Large intestine (tissue), 12 donors: ENCODE measurements at places on chromosomes 12 and 14. TPM values are rescaled to one million over a fixed set of nuclear protein-coding genes. Genes with fewer than 3 reads are reported as not detected.

The PRICKLE1 gene
- 6.0 TPM for polyA plus RNA-seq

The INHBC gene
- polyA plus RNA-seq: 0.40 TPM

The CCDC197 gene
- not detected for polyA plus RNA-seq

The HSPB8 gene
- 8.4 TPM for polyA plus RNA-seq

The FBLN5 gene
- 63.2 TPM for polyA plus RNA-seq

The KRT8 gene
- polyA plus RNA-seq: 1,338 TPM

The SOAT2 gene
- polyA plus RNA-seq: 126 TPM

The SIX4 gene
- 0.40 TPM for polyA plus RNA-seq

The ENDOU gene
- polyA plus RNA-seq: 1.8 TPM

The KRT71 gene
- polyA plus RNA-seq: 0.04 TPM

The GLIPR1L1 gene
- 0.27 TPM for polyA plus RNA-seq

The CABP1 gene
- polyA plus RNA-seq: 0.70 TPM
